ENCODE measurements at places on chromosomes 16 and 17.

GRCh38 chr16:89472711-89473075, 17.7 kb downstream of the ANKRD11 start:
- H3K36me3 ChIP-seq = no peaks in the 10 kb centered on the region
- peaks cover 71% of the 10 kb centered on the region for H3K4me1 ChIP-seq
- no peak for DNase-seq
- no peaks in the 10 kb centered on the region for H3K27me3 ChIP-seq

GRCh38 chr16:53068423-53068833, 13.6 kb downstream of the CHD9 start:
- H3K4me3 ChIP-seq = peak overlapping the region; percentile 13
- no peaks in the 10 kb centered on the region for H3K4me1 ChIP-seq
- no peaks in the 10 kb centered on the region for H3K27me3 ChIP-seq
- H3K27ac ChIP-seq = no peak overlapping the region
- DNase-seq = no peak
- no peaks in the 10 kb centered on the region for H3K36me3 ChIP-seq

- H3K27me3 ChIP-seq = no peaks in the 10 kb centered on the region
- no peak overlapping the region for H3K4me3 ChIP-seq
- H3K27ac ChIP-seq = no peak overlapping the region
- no peak for DNase-seq
- peaks cover 43% of the 10 kb centered on the region for H3K4me1 ChIP-seq
- H3K36me3 ChIP-seq = no peaks in the 10 kb centered on the region
These were observed 45.1 kb downstream of the RGS9 start for GRCh38 chr17:65182233-65182632.

DNA sequence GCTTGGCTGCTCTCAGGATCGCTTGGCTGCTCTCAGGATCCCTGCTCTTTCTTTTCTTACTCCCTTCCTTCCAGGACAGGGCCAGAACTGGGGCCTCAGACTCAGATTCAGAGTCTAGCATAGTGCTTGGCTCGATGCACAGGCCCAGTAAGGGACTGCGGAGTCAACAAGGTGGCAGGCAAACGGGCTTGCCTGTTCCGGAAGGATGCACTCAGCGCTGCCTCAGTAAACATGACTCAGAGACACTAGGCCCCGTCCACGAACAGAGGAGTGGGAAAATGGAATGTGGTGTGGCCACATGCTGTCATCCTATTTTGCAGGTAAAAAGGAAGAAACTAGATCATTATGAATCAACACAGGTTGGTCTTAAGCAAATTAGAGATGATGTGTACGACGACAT, 9.8 kb downstream of the SPHK1 start:
- H3K4me3 ChIP-seq = no peak overlapping the region
- no peaks in the 10 kb centered on the region for H3K4me1 ChIP-seq
- DNase-seq = no peak
- no peak overlapping the region for H3K27ac ChIP-seq
- H3K36me3 ChIP-seq = no peaks in the 10 kb centered on the region
- H3K27me3 ChIP-seq = no peaks in the 10 kb centered on the region

DNA sequence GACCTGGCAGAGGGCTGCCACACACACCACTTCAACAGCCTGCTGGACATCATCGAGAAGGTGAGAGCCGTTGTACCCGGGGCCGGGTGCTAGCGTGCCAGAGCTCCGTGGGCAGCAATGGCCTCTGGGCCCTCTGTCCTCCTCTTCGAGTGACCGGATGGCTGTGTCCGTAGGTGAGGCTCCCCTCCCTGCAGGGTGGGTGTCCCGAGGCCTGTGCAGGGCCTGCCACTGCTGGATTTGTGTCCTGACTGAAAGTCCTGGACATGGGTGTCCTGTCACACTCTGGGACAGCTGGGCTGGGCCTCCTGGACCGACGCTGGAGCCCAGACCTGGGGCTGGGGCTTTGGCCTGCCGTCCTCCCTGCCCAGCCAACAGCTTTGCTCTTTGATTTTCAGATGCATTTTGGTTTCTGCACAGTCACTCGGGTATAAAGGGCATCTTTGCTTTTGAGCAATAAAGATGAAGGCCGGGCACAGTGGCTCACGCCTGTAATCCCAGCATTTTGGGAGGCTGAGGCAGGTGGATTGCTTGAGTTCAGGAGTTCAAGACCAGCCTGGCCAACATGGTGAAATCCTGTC, 16.7 kb downstream of the TSC2 start:
- no peak for DNase-seq
- H3K36me3 ChIP-seq = peaks cover 70% of the 10 kb centered on the region
- no peak overlapping the region for H3K27ac ChIP-seq
- no peak overlapping the region for H3K4me3 ChIP-seq
- no peaks in the 10 kb centered on the region for H3K4me1 ChIP-seq
- H3K27me3 ChIP-seq = no peaks in the 10 kb centered on the region

DNA sequence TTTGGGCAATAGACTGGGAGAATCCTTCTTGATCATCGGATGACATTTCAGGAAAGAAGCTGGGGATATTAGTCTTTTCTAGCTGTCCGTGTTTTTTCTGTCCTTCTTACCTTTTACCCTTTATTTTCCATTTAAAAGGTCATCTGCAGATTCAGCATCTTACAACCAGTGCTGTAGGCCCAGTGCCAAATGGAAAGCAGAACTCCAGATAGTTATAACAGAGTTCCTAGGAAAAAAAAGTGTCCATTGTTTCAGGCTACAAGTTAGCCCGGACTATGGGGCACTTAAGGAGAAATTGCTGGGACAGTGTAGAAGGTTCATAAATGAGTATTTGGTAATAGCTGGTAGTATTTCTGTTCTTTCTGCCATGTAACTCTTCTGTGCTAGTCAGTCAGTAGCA, 28.4 kb downstream of the LDHD start:
- no peaks in the 10 kb centered on the region for H3K36me3 ChIP-seq
- no peak overlapping the region for H3K4me3 ChIP-seq
- no peaks in the 10 kb centered on the region for H3K27me3 ChIP-seq

DNA sequence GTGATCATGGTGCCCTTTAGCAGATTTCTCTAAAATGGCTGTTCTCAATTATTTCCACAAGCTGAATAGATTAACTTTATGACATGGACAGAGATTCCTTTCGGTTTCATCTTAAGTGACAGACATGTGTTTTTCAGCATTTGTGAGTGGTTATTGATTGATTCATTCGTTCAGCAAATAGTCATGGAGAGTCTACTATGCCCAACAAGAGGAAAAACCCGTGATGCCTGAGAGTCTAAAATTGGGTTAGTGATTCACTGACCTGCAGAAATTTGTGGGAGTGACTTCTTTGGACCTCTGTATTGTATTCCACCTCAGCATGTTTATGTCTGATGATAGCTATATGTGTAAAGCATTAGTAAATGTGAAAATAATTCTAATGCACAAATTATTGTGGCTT, 28.0 kb upstream of the DUSP14 start:
- H3K27me3 ChIP-seq = no peaks in the 10 kb centered on the region
- H3K36me3 ChIP-seq = no peaks in the 10 kb centered on the region
- no peak overlapping the region for H3K4me3 ChIP-seq

DNA sequence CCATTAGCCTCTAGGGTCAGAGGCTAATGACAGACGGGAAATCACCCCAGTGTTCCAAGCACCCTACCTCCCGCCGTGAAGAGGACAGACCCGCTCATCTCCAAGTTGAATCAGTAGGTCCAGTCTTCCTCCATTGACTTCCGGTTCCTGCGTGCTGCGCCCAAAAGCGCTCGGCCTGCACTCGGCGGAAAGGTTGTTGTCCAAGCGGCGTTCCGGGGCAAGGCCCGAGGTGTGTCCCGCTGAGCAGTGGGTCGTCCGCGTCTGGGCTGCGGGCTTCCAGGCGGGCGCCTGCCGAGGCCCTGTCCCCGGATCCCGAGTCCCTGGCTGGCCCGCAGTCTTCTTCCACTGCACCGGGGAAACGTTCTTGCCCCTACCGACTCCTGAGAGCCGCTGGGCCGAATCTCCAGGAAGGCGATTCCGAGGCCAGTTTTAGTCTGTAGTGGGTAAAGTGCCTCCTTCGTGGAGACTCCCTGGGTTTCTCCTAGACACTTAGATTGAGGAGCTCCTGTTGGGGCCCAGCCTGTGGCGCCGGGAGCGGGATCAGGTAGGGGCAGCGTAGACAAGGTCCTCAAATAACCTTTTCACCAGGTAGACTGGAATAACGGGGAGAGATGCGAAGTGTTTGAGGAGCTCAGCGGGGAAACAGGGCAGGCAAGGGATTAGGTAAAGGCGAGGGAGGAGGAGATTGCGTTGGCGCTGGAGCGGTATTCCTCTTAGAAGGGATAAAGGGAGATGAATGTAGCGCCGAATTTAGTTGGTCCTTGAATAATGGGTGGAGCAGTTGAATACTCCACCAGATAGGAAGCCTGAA, at the start of gene TEFM:
TEFM (minus strand) TSS at position 138 of the 811 bp plus-strand sequence; CDS start at position 98, 40 bp downstream.
- DNase-seq = peak; percentile 86
- H3K4me1 ChIP-seq = peaks cover 13% of the 10 kb centered on the region
- peaks cover 7% of the 10 kb centered on the region for H3K36me3 ChIP-seq
- H3K27me3 ChIP-seq = no peaks in the 10 kb centered on the region
- H3K27ac ChIP-seq = peak within 1 kb of the TSS; percentile 88
